Activated CD4-positive, alpha-beta T cell treated with anti-CD3 and anti-CD28 coated beads for 24 hours (primary cell): ENCODE measurements at places on chromosomes 5 and 9.

DNA sequence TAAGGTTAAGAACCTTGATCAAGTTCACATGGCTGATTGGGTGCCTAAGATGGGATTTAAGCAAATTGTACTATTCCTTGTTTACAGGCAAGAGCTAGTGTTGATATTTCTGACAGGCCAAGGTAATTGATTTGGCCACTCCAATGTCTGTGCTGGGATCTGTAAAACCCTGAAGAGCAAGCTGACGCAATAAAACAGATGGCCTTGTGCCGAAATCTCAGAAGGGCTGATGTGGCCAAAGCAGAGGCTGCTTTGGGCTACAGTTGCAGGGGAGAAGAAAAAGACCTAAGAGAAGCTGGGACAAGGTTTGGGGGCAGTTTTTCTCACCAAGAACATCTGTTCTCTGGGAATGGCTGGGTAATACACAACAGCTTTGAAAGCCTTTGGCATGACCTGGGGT lies 463.2 kb upstream of the ZNF608 start:
- no peak for DNase-seq

DNA sequence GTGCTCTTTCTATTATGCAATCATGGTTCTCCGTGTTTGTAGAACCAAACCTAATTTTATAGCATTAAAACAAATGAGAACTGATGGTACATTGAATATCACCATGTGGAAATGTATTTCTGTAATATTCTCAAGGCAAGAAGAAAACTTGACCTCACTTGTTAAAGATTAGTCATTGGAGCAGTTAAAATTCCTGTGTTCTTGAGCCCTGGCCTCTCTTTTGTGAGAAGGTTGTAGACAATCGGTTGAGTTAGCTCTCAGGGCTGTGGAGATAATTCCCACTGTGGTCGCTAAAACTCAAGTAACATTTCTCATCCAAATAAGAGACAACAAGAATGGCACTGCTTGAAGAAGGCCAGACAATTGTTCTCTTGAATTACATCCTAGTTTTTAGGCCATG lies 216.0 kb upstream of the KLF4 start:
- no peak for DNase-seq

GRCh38 chr5:134541736-134542376 lies 16.4 kb downstream of the JADE2 start:
- DNase-seq: no peak

GRCh38 chr5:58232130-58232529 lies 227.8 kb downstream of the PLK2 start:
- DNase-seq: no peak

GRCh38 chr5:98464737-98465330 lies 308.6 kb upstream of the RGMB start:
- DNase-seq: no peak
